ENCODE measurements at places on chromosomes 7 and 10.

GRCh38 chr7:40329601-40330153 is 194.9 kb downstream of the SUGCT start:
- peak; percentile 64 for DNase-seq

GRCh38 chr7:77516085-77516484 is 21.0 kb upstream of the PTPN12 start:
- DNase-seq = no peak

DNA sequence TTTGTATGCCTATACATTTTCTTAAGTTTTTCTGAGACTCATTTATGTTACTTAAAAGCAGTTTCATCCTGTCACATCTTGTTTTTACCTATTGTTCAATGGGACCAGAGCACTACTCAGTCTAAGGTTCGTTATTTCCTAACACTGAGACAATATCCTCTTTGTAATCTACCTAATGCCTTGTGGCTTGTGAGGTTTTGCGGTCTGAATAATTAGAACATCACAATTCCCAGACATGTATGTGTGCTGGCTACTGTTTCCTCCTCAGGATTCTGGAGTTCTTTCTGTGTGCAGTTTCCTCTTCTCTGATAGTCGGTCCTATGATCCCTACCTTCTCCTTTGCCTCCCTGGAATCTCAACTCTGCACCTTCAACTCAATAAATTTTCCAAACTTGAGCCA is 620.2 kb downstream of the ANKRD7 start:
- no peak for DNase-seq

DNA sequence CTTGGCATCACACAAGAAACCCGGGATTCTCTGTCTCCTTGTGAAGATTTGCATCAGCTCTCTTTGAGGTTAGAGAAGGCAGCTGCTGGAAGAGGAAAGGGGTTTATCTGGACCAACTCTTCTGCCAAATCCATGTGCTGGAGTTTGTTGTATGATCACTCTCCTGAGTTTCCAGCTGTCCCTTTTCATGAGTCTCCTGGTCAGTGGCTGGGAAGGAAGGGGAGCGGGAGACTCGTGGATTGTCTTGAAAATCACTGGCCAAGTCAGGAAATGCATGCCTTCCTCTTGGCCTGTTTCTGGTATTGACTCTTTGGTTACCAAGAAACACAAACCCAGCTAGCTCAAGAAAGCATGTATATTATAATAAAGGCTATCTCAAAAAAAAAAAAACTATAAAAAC is 38.8 kb downstream of the TACR2 start:
- DNase-seq = no peak

DNA sequence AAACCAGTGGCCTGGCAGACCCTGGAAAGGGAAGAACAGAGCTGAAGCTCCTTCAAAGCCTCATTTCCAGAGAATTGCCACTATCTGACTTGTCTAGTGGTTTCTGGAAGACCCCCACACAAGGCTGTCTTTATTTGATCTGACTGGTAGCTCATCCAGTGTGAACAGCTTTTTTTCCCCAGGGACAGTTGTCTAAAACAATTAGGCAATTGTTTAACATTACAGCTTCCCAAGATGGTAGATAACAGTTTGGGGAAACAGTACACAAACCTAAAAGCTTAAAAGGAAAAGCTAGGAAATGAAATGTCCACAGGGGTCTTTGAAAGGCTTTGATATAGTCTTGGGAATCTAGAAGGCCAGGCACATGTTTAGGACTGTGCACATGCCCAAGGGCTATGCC is 203.4 kb upstream of the CTBP2 start:
- no peak for DNase-seq
